ENCODE measurements at places on chromosomes 4 and X.

- DNase-seq: no peak
These were observed 139.6 kb downstream of the DCLK2 start for GRCh38 chr4:150217808-150218207.

GRCh38 chrX:151901826-151902225 is 10.9 kb upstream of the MAGEA4 start:
- no peak for DNase-seq

GRCh38 chr4:69833251-69833650 is 26.7 kb downstream of the SULT1E1 start:
- no peak for DNase-seq

GRCh38 chr4:135240796-135241195 is 1039.2 kb upstream of the PABPC4L start:
- no peak for DNase-seq

DNA sequence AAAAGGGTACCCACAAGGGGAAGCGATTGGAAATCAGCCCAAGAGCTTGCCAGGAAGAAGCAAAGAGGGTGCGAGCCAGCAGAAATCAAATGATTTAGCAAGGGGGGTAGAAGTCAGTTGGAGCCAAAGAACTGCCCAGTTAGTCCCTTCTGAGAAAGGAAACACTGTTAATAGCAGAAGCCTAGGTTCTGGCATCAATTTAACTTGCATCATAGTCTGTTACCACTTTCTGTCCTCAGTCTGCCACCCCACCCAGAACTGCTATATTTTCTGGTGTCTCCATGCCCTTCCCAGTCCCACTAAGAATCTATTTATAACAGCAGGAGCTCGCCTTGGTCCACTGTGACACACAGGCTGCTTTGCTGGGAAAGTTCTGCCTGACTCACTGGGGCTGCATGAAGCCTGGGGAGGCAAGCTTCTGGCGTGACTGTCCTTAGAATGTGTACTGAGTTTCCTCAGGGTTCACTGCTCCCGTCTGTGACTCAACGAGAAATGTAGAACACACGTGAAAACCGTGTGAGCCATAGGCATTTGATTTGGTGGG is 157.8 kb upstream of the TTC29 start:
- no peak for DNase-seq

DNA sequence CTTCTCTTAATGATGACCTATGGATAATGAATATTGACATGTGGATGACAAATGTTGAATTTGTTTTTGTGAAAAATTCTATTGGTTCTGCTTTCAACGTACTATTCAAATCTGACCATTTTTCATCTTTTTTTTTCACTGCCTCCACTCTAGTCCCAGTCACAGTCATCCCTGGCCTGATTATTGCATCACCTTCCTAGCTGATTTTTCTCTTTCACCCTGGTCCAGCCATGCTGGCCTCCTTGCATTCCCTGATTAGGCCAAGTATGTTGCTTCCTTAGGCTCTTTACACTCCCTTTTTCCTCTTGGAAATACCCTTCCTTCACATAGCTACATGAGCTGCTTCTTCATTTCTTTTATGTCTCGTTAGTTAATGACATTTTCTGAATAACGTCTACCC is 58.1 kb upstream of the MAP9 start:
- no peak for DNase-seq

- no peak for DNase-seq
These were observed 9.9 kb downstream of the PHEX start for GRCh38 chrX:22041907-22042530.

GRCh38 chr4:27119239-27119638 is 258.6 kb downstream of the STIM2 start:
- DNase-seq: no peak

- DNase-seq: no peak
These were observed 85.3 kb upstream of the MAML3 start for GRCh38 chr4:140239311-140239710.

DNA sequence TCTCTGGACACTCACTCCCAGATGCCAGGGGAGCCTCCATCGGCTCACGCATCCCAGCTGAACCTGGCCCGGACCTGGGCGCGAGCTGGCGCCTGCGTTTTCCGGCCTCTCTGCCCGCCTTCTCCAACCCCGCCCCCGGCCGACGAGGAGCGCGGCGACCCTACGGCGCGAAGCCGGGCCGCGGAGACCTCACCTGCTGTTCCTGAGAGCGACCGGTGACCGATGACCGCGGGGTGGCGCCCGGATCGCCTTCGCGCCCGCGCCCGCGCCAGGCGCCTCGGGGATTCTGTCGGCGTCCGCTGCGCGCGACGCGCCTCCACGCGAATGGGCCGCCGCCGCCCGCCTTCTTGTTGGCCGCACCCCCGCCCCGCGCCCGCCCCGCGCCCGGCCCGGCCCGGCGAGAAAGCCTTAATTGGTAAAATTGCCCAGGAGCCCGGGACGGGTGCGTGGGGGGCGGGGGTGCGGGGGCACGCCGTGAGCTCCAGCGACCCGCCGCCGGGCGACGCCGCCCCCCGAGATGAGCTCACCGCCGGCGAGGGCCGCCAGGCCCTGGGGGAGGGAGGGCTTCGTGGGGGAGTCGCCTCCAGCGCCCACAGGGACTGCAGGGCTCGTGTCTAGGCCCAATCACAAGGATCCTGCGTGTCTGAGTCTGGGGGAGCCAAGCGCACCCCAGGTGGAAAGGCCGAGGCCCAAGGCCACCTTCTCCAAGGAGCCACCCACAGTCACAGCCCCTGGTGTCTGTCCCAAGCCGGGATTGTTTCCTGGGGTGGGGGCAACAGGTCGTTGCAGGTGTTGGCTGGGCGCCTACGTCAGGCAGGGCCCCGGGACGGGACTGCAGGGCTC is at the start of gene FLNA:
TSS of gene FLNA (minus strand) at position 322 of the 843 bp plus-strand sequence. CDS start 3,389 bp downstream, outside the sequence.
- peak; percentile 32 for DNase-seq

GRCh38 chr4:20629186-20630106 is 70.8 kb upstream of the PACRGL start:
- no peak for DNase-seq

DNA sequence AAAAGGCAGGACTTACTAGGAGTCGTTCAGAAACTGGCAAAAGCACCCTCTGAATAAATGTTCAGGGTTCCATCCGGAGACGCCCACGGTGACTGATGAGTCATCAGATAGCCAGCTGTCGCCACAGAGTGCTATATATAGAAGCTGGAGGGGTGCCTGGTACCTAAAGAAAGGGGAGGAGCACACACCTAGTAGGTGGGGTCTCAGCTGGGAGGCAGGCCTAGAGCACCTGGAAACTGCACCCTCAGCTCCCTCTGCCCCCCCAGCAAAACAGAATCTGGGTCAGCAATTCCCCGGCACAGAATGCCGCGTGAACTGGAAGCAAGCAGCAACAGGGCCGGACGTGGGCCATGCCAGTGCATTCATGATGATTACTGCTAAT is 242.0 kb downstream of the BCOR start:
- peak; percentile 69 for DNase-seq

- DNase-seq: no peak
These were observed 109.1 kb upstream of the BMP3 start for GRCh38 chr4:80921441-80921840.

GRCh38 chrX:154529206-154529612 is 13.2 kb upstream of the FAM3A start:
- no peak for DNase-seq
